Left ventricle myocardium inferior (tissue), 1 donor: ENCODE measurements at places on chromosomes 5 and 9.

- DNase-seq: no peak
Measured at GRCh38 chr5:59420596-59420995, 472.9 kb downstream of the PDE4D start.

GRCh38 chr5:44935871-44936270 lies 127.1 kb downstream of the MRPS30 start:
- no peak for DNase-seq

DNA sequence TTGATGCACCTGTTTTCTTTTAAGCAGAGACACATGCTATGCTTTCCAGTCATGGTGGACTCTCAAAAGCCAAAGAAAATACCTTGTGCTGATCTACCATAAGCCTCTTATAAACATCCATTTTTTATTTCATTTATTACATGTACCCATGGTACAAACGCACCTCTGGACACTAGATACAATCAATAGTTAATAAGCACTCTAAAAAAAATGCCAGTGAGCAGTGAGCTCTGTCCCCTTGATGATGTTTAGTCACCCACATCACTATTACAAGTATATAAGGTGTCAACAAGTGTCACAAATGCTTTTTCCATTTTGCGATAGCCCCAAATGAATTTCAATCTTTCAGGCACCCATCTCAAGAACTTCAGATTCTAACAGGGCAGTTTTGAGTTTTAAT lies 5.9 kb downstream of the KLF4 start:
- no peak for DNase-seq

GRCh38 chr9:37264539-37264938 lies 144.2 kb downstream of the ZCCHC7 start:
- no peak for DNase-seq
